Hepatocyte (in vitro differentiated cells): ENCODE measurements at places on chromosomes 11 and 22.

GRCh38 chr11:75471176-75471973 is 38.4 kb upstream of the KLHL35 start:
- DNase-seq: no peak

- DNase-seq: no peak
These were observed 84.6 kb upstream of the GUCY1A2 start for GRCh38 chr11:107102692-107103477.

DNA sequence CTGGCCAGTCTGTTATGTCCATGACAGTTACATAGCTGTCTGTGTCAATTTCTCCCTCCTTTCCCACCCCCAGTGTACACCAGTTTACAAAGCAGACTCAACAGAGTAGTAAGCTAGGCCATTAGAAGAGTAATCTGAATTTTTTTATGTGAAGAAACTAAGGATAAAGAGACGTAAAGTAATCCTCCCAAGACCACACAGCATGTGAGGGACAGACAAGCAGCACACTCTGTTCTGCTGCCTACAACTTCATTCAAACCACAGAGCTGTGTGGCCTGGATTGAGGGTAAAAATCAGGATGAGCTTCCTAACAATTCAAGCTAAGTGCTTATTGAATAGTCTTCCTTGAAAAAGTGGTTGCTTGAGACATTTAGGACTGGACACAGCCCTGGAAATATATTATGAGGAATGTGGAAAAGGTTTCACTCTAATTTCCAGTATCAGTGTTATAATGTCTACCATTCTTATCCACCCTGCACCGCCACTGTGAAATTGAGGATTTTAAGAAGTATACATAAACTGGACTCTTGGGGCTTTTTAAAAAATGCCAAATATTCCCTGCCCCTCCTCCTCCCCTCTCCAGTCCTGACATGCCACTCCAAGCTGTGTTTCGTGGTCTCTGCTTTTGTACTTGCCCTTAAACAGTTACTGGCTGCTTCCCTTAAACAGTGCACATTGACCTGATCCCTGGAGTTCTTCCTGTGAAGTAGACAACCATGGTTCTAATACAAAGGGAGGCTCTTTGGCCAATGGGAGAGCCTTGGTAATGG is 40.9 kb downstream of the EXT2 start:
- DNase-seq: no peak

- DNase-seq: no peak
These were observed 37.4 kb downstream of the COMMD9 start for GRCh38 chr11:36251823-36252222.

- no peak for DNase-seq
These were observed 25.0 kb upstream of the EXPH5 start for GRCh38 chr11:108618529-108618928.

DNA sequence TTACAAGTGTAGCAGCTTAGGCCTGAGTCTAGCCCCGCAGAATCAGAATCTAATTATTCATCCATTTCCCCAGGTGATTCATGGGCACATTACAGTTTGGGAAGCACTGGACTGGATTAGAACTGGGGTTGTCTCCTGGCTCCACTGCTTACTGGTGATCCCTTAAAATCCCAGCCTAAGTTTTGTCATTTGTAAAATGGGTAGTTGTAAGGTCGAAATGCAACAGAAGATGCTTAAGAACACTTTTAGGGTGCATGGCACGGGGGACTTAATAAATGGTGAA is 1.3 kb downstream of the STX3 start:
- DNase-seq: no peak

DNA sequence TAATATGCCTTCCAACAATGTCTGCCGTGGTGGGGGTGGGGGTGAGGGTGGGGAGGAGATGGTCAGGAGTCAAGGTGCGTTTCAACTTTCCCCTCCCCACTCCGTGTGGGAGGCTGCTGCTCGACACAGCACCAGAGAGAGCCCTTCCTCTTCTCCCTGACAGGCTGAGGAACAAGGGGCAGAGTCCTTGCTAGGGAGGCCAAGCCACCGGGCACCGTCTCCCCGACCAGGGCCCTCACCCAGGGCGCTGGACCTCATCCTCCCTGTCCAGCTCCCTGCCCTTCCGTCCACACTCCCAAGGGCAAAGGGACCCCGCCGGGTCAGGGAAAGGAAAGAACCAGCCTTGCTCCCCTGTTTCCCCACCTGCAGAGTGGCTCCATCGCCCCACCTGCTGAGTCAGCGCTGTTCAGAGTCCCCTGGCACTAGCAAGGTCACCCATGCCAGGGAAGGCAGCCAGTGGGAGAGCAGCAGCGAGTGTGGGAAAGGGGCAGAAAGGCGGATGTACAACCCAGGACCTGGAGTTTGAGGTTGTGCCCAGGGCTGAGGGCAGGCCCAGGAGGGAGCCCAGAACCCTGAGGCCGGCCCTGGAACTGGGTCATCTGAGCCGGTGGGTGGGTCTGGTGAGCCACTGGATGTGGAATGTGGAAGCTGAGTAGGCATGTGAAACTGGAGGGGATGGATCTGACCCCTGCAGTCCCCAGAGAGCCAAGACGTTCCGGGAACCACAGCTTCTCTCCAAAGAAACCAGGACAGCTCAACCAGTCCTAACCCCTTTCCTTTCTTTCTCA is 47.2 kb downstream of the BUD13 start:
- no peak for DNase-seq

DNA sequence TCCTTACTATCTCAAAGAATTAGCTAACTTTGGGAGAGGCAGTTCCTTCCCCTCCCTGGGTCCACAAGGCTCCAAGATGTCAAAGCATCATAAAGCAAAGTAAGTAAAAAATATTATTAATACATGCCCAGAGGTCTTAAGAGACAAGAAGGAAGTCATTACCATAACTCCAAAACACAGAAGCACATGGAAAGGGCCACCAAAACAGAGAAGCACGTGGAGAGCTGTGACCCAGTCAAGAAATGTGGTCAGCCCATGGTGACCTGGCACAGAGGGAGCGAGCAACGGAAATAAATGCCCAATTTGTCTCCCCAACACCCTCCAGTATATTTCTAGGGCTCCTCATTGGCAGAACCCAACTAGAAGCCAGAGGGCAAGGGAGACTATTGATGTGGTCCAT is 277.5 kb upstream of the API5 start:
- DNase-seq: no peak

DNA sequence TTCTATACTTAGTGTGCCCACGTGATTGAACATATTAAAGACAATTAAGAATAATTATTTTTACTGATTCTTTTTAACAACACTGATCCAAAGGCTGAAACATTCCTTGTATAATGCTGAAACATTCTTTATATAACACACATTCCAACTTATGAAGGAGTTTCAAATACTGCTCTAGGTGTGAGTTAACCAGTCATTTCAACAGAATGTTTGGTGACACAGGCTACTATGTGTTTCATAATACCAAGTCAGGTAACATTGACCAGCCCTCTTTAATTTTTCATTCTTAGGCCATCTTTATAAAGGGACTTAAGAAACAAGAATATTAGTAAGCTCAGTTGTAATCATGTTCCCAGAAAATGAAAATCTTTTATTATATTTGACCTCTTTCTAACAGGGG is 136.6 kb downstream of the ELP4 start:
- no peak for DNase-seq

DNA sequence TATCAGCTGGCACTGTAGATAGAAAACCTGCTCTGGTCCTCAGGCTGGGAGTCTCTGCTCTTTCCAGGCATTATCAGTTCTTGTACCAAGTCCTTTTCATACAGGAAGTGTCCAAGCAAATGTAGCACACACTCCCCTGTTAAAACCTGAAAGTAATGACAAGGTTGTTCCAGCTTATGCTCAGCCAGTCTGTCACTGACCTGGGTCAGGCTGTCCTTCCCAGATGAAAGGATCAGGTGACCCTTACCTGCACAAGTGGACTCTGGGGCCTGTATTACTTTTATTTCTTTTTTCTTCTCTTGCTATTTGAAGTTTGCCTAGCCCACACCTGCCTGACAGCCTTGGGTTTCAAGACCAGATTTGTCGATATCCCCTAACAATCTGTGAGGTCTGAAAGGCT is 156.3 kb upstream of the SESN3 start:
- DNase-seq: no peak

DNA sequence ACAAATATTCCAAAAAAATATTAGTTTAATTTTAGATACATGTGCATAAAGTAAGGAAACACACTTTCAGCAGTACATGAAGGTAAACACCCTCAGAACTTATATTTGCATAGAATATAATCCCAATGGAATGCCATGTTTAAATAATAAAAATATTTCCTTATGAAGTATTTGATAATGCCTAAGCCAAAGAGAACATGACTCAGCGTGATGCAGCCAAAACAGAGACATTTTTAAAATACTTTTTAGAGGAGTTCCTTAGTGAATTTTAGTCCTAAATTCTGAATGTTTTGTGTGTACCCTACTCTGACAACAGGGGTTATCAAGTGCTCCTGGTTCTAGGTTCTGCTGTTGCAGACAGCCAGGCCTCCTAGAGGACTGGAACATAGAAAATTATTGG is 39.1 kb upstream of the POU2AF2 start:
- no peak for DNase-seq

GRCh38 chr11:6646576-6646917 is 9.1 kb downstream of the DCHS1 start:
- DNase-seq: peak; percentile 74

DNA sequence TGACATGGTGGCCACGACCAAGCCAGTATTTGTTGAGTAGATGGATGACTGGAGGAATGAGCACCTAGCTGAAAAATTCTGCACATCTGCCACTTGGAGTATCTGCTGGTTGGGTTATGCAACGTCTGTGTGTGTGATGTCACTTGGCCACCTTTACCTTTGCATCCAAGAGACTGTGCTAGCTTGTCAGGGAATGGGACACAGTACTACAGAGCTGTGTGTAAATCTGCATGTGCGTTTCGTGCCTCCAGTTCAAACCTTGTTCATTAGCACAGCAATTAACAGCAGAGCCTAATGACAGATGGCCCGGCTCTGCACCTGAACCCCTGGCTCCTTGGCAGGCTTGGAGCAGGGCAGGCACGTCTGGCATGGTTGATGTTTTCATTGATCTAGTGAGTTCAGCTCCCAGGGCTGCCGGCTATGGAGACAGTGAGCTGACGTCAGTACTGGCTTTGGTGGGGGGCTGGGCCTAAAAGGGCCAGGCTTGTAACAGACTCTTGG is 188.4 kb upstream of the NAV2 start:
- DNase-seq: peak; percentile 48

GRCh38 chr11:57646194-57646798 is 3.4 kb downstream of the YPEL4 start:
- DNase-seq: no peak

- DNase-seq: no peak
These were observed 56.8 kb upstream of the FADD start for GRCh38 chr11:70146299-70146698.

- no peak for DNase-seq
These were observed 49.8 kb upstream of the SPATA19 start for GRCh38 chr11:133895061-133895479.

- no peak for DNase-seq
These were observed 26.1 kb upstream of the SLC25A18 start for GRCh38 chr22:17537155-17537554.

GRCh38 chr11:93476796-93477195 is 66.4 kb downstream of the SMCO4 start:
- no peak for DNase-seq

- DNase-seq: no peak
These were observed 159.7 kb downstream of the FAT3 start for GRCh38 chr11:92384358-92384757.

DNA sequence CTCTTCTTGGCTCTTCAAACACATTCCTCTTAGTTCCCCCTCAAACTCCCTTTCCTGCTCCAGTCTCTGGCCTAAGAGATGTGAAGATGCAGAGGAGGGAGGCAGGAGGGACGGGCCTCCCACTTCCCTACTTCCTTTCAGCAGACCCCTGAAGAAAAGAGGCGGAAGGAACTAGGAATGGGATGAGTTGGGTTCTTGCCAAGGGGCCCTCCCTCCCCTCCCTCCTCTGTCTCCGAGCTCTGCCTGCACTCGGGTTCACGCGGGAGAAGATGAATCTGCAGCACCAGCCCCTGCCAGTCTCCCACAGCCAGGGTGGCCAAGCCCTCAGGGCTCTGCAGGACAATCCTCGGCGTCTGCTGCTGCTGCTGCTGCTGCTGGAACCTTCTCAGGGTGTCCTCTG is 24.3 kb upstream of the PKNOX2 start:
- peak; percentile 22 for DNase-seq

DNA sequence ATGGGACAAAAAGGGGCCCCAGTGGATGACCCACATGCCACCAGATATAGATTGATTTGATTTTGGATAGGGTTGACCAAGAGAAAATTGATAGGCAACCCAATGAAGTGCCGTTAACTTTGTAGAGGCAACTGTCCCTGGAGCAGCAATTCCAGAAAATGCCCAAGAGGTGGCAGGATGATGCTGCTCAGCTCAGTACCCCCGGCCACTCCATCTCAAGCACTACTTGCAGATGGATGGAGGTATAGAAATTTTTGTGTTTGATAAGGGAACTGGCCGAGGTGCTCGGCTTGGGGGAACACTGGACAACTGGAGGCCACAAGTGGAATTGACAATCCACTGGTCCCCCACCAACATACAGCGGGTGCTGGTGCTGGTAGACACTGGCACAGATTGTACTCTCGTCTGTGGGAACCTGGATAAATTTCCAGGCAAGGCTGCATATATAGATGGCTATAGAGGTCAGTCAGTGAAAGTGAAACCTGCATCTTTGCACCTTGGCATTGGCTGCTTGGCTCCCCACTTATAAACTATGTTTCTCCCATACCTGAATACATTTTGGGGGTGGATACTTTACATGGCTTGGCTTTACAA is 86.3 kb downstream of the CCDC83 start:
- DNase-seq: peak; percentile 53

- peak; percentile 10 for DNase-seq
These were observed 84.3 kb downstream of the MSANTD4 start for GRCh38 chr11:105937738-105938137.

DNA sequence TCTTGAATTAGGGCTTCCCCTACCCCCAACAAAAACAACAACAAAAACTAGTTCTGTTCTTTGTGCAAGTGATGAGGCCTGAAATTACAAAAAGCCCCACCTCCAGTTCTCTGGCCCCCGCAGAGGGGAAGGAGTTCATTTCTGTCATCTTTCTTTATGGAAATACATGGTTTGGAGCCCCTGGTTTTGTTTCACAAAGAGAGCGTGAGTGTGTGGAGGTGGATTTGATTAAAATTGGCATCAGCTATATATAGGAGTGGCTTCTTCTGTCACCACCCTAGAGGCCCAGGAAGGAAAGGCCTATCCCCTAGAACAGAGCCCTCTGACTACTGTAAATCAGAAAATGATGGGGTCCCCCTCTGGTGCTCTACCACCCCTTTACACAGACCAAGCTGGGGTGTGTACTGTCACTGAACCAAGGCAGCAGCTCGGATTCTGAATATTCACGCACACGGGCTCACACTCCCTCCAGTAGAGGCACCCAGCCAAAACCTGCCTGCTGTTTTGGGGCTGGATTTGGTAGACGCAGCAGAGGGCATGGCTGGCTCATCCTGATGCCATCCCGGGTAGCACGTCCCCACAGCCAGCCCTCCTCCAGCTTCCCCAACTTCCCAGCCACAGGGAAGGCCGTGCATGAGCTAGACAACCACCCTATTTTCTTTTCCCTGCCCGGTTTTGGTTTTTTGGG is 19.4 kb downstream of the RCOR2 start:
- no peak for DNase-seq

GRCh38 chr11:10485646-10486045 is 30.6 kb downstream of the AMPD3 start:
- DNase-seq: no peak

- DNase-seq: peak; percentile 93
These were observed at the start of gene ZC3H7B for GRCh38 chr22:41301085-41302020. ZC3H7B (plus strand) TSS chr22:41301525; CDS start chr22:41320661, 19,136 bp downstream.

GRCh38 chr11:133988686-133989410 is 32.1 kb upstream of the IGSF9B start:
- DNase-seq: no peak

- DNase-seq: no peak
These were observed 118.8 kb upstream of the KIRREL3 start for GRCh38 chr11:127119356-127119755.
